Fibroblast of lung (primary cell): ENCODE measurements at places on chromosomes 5 and 9. TPM values are rescaled to one million over a fixed set of nuclear protein-coding genes. Genes with fewer than 3 reads are reported as not detected.

The GPR150 gene
- under 0.01 and 0.33 TPM in 2 replicates for total RNA-seq

The PHF24 gene
- under 0.01 and 0.17 TPM in 2 replicates for total RNA-seq

The CDO1 gene
- total RNA-seq = 4.6 and 6.9 TPM in 2 replicates

The ENTR1 gene
- 31.9 and 32.4 TPM in 2 replicates for total RNA-seq

The KCNMB1 gene
- not detected in 2 replicates for total RNA-seq

The BTNL9 gene
- total RNA-seq = not detected in 2 replicates

The KIF4B gene
- under 0.01 TPM in 2 replicates for total RNA-seq

The ZNF622 gene
- total RNA-seq = 42.6 and 45.4 TPM in 2 replicates

The GZMA gene
- total RNA-seq = not detected in 2 replicates

The KCNN2 gene
- 0.50 TPM in 1 of 2 replicates, not detected in the other for total RNA-seq

The GABRA6 gene
- not detected in 2 replicates for total RNA-seq

The PCDHB7 gene
- 1.0 and 1.5 TPM in 2 replicates for total RNA-seq

The PIP5K1B gene
- total RNA-seq = under 0.01 TPM in 2 replicates

The AQP7 gene
- total RNA-seq = 0.26 and 0.83 TPM in 2 replicates

The WDR36 gene
- 55.8 and 56.8 TPM in 2 replicates for total RNA-seq

The OGN gene
- 1.3 and 6.2 TPM in 2 replicates for total RNA-seq

The FAT2 gene
- under 0.01 TPM in 2 replicates for total RNA-seq

The TRIP13 gene
- 2.1 and 7.4 TPM in 2 replicates for total RNA-seq

The SPATA31D4 gene
- total RNA-seq = not detected in 2 replicates

The PIP5KL1 gene
- total RNA-seq = 0.77 and 2.5 TPM in 2 replicates

The PCDHA9 gene
- 0.26 and 0.33 TPM in 2 replicates for total RNA-seq

The LHFPL2 gene
- 38.8 and 51.4 TPM in 2 replicates for total RNA-seq

The CFAP157 gene
- under 0.01 TPM in 2 replicates for total RNA-seq

The ARHGEF37 gene
- total RNA-seq = 3.1 and 5.3 TPM in 2 replicates

The ARID3C gene
- total RNA-seq = under 0.01 and 0.17 TPM in 2 replicates

The ANKHD1 gene
- 56.8 and 74.5 TPM in 2 replicates for total RNA-seq

The NUDT12 gene
- total RNA-seq = 9.8 and 15.4 TPM in 2 replicates

The IRGM gene
- 0.17 TPM in 1 of 2 replicates, not detected in the other for total RNA-seq

The SLC1A3 gene
- total RNA-seq = 3.1 and 3.3 TPM in 2 replicates

The OTULINL gene
- total RNA-seq = under 0.01 and 0.17 TPM in 2 replicates

The CORO2A gene
- under 0.01 and 0.50 TPM in 2 replicates for total RNA-seq

The SHB gene
- total RNA-seq = 12.6 and 13.9 TPM in 2 replicates

The PRDM9 gene
- total RNA-seq = not detected in 2 replicates

The CAVIN4 gene
- 1.0 and 1.5 TPM in 2 replicates for total RNA-seq

The CDKN2B gene
- total RNA-seq = 29.0 and 44.9 TPM in 2 replicates

The CARD6 gene
- 12.7 and 14.4 TPM in 2 replicates for total RNA-seq

The C1QTNF3 gene
- total RNA-seq = 1.0 and 1.2 TPM in 2 replicates

The SLC36A1 gene
- 3.9 and 4.6 TPM in 2 replicates for total RNA-seq

The TMEM167A gene
- total RNA-seq = 54.0 and 55.5 TPM in 2 replicates

The TMEM215 gene
- not detected in 2 replicates for total RNA-seq

The PTGER4 gene
- total RNA-seq = 3.3 and 5.4 TPM in 2 replicates

The PCAT7 gene
- total RNA-seq = under 0.01 TPM in 2 replicates
